ENCODE measurements at places on chromosomes 6 and 20.
A peak's percentile ranks its signal among the peaks of the same experiment; 100 is the strongest.

DNA sequence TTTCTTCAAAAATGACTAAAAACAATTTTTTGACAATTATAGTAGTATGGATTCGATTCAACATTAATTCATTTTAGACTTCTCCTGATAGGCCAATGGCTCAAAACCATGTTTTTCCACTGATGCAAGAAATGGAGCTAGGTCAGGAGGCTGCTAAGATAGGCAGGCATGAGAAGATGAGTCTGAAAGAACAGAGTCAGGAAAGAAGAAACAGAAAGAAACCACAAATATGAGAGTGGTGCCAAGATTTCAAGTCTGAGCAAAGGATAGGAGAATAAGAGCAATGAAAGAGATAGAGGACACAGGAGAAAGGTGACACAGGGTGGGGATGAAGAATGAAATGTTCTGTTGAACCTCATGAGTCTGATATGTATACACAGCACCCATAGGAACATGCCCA, 112.2 kb downstream of the TASP1 start:
- no peak for DNase-seq

DNA sequence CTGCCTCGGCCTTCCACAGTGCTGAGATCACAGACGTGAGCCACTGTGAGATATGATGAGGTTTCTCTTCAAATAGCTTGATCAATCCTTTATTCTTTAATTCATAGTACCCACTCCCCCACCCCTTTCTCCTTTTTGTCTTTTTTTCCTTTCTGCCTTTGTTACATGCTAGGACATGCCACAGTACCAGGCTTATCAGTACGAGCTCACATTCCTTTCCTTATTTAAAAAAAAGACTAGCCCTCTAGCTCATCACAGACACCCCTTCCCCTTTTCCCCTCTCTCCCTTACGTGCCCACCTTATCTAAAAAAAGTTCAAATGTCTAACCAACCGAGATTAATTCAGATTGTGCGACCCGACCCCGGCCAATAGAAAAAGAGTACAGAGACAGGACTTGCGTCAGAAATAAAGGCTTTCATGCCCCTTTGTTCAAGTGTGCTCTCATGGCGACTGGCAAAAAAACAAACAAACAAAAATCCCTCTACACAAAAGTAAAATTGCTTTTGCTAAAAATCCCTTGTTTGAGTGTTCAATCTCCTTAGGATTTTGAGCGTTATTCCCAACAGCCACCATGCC, 49.2 kb downstream of the MRAP2 start:
- DNase-seq: no peak

GRCh38 chr6:136337121-136337520, 47.5 kb upstream of the BCLAF1 start:
- DNase-seq: no peak

GRCh38 chr6:137925141-137925698, 58.2 kb downstream of the TNFAIP3 start:
- DNase-seq: no peak

GRCh38 chr6:28522594-28523240, 3.0 kb upstream of the GPX5 start:
- DNase-seq: no peak

GRCh38 chr6:167559675-167560479, 235.0 kb downstream of the TTLL2 start:
- no peak for DNase-seq

DNA sequence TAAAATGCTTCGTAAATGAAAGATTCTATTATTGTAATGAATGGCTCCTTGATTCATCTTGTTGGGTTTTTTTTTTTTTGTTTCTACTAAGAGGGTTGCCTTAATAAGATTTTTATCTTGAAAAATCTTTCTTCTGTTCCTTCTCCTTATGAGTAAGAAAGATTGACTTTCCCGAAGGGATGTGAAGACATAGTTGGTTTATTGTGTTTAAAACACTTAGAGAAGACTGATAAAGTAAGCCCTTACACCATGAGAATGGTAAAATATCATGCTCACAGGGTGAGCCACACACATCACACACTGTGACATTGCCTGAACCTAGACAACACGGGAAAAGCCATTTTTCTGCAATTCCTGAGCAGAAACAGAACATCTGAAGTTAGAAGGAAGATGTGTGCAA, 317.2 kb upstream of the TCF21 start:
- DNase-seq: no peak

GRCh38 chr20:17895641-17896171, 72.9 kb downstream of the SNX5 start:
- no peak for DNase-seq

GRCh38 chr6:111938710-111939109, 65.5 kb upstream of the FYN start:
- DNase-seq: peak; percentile 43

DNA sequence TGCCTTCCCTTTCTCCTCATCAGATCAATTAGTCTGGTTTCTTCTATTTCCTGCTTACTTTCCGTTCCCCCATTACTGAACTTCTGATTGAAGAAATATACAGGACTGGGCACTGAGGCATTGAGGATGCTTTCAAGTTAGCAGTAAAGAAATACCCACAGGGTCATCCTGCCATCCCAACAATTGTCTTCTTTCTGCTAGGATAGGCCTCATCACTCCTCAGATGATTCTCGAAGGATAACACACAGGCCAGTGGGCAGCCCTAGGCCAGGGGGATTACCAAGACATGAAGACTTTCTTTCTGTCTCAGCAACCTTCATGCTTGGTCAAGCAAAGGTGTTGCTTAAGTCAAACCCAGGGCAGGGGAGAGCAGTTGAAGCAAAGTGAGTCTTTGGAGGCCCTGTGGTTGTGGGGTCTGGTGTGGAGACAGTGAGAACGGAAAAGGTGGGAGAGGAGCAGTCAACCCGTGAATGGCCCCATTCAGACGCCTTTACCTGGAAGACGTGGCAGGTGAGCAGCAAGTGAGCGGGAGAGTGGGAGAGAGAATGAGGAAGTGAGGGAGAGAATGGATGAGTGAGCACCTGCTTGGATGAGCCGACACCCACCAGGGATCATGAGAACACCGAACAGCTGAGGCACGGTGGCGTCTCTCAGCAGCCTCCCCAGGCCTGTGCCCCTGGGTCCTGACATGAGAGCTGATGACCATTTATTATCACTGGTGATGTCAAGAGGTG, 462.9 kb downstream of the PREX1 start:
- DNase-seq: no peak

DNA sequence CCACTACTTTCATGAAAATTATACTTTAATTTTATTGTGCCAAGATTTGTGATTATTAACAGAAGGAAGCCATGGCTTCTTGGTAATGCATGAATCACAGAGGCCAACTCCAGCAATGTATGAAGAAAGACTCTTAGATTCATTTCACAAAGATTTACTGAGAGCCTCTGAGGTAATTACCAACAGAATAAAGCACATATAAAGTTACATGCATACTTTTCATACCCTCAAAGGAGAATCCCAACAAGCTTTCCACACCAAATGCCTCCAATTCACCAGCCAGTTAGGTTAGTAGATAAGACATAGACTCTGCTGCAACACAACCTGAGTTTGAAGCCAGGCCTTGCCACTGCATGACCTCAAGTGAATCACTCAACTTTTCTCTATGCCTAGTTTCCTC, 41.9 kb downstream of the HBS1L start:
- no peak for DNase-seq

- no peak for DNase-seq
Measured at GRCh38 chr20:31595380-31595653, 9.8 kb upstream of the ID1 start.

GRCh38 chr6:36930483-36930882, 24.1 kb upstream of the PI16 start:
- no peak for DNase-seq

- no peak for DNase-seq
Measured at GRCh38 chr20:61100489-61100888, 151.6 kb upstream of the CDH4 start.

GRCh38 chr6:46655803-46656202, 3.0 kb downstream of the SLC25A27 start:
- DNase-seq: peak; percentile 21

DNA sequence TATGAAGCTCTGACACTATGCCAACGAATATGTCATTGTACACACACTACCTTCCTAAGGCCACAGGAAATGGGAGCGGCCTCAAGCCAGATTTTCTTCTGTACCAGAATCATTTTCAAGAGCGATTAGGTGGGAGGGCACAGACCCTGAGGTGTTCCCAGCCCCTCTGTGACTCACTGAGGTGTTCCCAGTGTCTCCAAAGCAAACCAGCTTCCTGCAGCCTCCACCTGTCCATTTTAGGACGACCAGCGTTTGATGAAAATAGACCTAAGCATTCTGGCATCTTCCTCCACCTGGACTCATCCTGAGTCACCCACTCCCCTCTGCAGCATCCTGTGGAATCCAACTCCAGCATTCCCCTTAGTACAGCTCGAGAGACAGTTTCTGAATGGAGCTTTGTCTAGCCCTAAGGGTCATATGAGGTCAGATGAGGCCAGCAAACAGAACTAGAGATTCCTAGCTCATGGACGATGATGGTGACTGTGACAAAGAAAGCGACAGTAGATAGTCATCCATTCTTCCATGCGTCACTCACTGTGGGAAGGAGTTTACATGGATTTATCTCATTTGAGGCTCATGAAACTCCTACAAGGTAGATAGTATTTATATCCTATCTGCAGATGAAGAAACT, 203.4 kb downstream of the PTPRT start:
- no peak for DNase-seq

DNA sequence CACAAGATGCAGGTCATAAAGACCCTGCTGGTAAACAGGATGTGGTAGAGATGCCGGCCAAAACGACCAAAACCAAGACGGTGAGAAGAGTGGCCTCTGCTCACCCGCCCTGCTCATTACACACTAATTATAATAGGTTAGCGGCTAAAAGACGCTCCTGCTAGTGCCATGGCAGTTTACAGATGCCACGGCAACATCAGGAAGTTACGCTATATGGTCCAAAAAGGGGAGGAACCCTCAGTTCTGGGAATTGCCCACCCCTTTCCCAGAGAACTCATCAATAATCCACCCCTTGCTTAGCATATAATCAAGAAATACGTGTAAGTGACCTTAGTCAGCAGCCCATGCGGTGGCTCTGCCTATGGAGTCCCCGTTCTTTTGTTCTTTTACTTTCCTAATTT, 17.6 kb downstream of the BHLHE23 start:
- no peak for DNase-seq

DNA sequence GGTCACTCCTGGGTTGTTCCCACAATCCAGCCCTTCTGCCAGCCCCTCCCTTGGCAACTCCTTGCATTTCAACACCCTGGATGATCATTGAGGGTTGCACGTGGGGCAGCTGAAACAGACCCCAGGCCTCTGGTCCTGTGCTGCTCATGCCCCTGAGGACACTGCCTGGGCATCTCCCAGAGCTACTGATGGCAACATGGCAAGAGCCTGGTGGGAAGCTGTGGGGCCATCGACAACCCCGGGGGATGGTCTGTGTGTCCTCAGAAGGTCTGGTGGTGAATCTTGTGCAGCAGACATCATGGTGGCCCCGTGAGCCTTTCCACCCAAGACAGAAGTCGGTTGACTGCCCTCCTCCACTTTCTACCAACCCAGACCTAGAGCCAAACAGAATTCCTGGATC, 4.9 kb upstream of the ANGPT4 start:
- DNase-seq: no peak

GRCh38 chr6:18433059-18433458, 45.9 kb downstream of the RNF144B start:
- DNase-seq: no peak

GRCh38 chr6:16849280-16849987, 88.2 kb upstream of the ATXN1 start:
- DNase-seq: no peak
